AG09319 (cell line): ENCODE measurements at places on chromosomes 11 and 22.

DNA sequence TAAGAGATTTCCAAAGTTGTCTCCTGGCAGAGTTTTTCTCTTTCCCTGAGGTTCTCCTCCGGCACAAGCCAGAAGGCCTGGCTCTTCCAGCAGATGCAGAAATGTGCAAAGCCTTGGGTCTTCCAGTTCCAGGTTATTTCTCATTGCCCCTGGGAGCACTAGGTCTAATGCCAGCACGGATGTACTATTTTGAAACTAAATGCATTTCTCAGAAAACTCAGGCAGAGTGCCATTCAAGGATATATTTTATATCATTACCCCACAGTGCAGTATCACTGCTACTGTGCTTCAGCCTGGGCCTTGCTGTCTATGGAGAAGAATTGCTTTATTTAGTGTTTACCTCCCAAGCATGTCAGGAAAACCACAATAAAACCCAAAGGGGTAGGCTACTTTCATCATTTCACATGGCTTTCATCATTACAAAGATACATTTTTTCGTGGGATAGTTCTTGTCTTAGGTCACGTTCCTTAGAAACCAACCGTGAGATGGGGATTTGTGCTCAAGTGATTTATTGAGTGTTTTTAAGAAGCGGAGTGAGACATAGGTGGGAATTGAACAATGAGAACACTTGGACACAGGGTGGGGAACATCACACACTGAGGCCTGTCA is 22.4 kb upstream of the FZD4 start:
- no peak for DNase-seq

DNA sequence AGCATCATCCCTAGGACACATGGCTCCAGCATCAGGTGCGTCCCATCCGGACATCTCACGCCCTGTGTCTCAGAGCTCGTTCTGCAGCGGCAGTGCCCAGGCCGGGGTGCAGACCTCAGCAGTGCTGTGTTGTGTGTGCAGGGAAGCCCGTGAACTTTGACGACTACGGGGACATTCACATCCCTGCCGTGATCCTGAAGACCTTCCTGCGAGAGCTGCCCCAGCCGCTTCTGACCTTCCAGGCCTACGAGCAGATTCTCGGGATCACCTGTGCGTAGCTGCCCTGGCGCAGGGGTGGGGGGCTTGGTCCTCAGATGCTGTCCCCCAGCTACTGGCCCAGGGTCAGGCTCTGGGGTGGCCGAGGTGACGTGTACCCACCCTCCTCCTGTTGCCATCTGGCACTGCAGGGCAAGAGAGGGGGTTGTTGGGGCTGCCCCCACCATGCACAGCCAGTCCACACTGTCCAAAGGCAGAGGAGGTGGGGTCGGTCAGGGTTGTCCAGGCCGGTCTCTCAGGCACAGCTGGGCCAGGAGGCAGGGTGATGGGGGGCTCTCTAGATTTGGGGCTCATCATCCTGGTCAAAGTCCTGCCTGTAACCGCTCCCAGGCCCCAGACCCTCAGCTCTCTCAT is 96.5 kb downstream of the ARHGAP8 start:
- no peak for DNase-seq

GRCh38 chr22:24806663-24807001 is 621 bp downstream of the SGSM1 start:
- DNase-seq: no peak

- no peak for DNase-seq
These were observed 32.8 kb downstream of the ARHGAP20 start for GRCh38 chr11:110679323-110679975.

- no peak for DNase-seq
These were observed 86.8 kb upstream of the TP53I11 start for GRCh38 chr11:45037434-45038005.

DNA sequence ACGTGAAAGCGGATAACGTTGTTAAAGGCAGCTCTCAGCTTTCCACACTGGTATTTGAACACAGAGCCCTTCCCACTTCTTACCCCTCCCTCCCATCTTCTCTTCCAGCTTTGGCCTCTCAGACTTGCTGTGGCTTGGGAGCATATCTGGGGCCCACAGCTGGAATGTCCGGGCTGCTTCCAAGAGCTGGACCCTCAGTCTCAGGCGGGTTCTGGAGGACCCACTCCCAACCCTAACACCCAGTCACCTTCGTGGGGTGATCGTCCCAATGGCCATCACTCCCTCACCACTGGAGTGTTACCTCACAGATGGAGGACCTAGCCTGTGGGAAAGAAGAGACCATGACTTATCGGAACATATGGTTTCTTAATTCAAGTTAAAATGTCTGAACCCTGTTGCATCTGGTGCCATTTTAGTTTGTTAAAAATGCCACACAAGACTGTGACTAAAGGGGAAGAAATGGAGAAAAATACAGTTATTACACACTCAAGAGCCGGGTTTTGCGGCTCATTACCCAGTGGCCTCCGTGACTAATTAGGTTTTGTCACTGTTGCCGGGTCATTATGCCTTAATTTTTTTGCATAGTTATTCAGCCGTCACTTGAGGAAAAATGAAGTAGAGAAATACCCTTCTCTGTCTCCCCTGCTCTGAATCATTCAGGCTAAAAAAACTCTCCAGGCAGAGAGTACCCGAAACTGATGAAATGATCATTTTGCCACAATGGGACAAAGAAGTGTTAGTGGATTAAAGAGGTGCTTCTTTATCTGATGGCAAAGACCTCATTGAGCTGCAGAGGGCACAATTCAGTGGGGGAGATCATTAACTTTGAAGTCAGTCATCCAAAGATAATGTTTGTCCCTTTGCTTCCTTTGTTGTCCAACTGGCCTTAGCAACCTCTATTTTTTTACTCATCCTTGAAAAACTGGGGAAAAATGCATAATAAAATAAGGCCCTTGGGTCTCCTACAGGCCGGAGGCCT is 87.2 kb upstream of the HTATIP2 start:
- no peak for DNase-seq

- no peak for DNase-seq
These were observed 105.8 kb downstream of the KCNQ1 start for GRCh38 chr11:2550606-2550970.

DNA sequence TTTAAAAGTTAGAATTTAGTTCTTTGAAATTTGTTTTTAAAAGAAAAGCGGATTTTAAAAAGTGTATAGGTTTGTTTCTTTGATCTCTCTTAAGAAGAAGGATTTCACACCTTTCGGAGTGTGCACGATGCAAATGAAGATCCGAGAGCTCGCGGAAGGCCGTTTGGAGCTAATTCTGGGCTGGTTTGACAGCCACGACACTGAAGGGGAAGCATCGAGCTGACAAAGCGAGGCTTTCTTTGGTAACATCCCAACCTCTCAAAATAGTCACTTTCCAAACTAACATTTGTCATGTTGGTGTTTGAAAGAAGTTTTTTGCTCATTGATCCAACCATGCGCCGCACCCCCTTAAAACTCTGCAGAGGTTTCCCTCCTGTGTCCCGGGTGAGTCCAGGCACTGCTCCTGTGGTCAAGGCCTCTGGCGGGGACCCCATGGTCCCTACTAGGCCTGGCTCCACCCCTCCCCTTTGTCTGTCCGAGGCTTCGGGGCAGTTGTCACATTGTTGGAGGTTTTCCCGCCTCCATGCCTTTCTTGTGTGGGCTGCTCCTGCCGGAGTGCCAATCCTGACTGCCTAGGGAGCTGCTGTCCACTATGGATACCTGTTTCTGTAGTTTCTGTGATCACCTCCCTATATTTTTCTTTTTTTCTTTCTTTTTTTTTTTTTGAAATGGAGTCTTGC is 39.7 kb downstream of the MPPED1 start:
- no peak for DNase-seq

DNA sequence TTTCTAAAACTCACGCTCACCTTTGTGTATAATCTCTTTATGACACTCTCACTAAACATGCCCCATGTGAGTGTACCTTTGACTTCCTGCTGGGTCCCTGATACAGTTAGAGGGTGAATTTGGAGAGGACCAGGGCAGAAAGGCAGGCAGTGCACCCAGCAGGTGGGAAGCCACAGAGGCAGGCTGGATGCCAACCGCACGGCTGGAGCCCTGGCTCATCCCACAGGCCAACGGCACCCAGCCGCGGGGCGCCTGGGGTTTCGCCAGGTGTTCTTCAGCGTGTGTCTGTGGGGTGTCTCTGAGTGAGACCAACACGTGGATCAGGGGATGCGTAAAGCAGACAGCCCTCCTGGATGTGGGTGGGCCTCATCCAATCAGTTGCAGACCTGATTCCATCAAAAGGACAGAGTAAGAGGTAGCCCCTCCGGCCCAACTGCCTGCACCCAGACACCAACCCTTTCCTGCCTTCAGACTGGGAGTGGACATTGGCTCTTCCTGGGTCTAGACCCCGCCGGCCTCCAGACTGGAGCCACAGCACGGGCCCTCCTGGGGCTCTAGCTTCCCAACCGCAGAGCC is 51.6 kb downstream of the DHCR7 start:
- no peak for DNase-seq

GRCh38 chr11:34316347-34317035 is 41.3 kb downstream of the ABTB2 start:
- no peak for DNase-seq

GRCh38 chr11:70251659-70252321 is 18.7 kb upstream of the PPFIA1 start:
- no peak for DNase-seq

DNA sequence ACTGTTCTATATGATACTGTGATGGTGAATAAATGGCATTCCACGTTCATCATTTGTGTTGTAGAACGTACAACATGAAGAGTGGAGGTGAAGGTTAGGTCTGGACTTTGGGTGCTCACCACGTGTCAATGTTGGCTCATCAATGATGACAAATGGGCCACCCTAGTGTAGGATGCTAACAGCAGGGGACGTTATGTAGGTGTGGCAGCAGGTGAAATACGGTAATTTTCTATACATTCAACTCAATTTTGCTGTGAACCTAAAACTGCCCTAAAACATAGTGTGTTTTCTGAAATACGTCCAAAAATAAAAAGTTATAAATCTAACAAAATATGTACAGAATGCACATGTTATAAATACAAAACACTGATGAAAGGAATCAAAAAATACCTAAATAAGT is 6.2 kb downstream of the KRTAP5-6 start:
- no peak for DNase-seq

DNA sequence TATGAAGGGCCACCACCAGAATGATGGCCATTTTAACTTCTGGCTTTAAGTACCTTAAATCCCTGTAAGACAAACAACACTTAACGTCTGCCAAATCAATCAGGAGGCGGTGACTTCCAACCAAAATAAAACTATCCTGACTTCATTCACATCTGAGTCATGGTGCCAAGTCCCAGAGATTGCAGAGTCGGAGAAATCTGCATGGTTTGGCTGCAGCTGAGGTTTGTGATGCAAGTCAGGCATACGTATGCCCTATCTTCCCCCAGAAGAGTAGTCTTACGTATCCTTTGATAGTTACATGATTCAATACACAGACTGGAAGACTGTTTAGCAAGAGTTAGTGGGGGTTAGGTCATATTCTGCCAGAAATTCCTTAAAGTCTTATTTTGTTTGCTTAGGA is 1.7 kb upstream of the GAB2 start:
- DNase-seq: peak; percentile 89

- DNase-seq: no peak
These were observed 301.1 kb downstream of the GUCY1A2 start for GRCh38 chr11:106717222-106717621.

- DNase-seq: no peak
These were observed 1342.2 kb downstream of the BRD1 start for GRCh38 chr22:48485149-48486133.

GRCh38 chr11:111120161-111120560 is 125.4 kb upstream of the POU2AF2 start:
- DNase-seq: no peak

- no peak for DNase-seq
These were observed 70.4 kb upstream of the MTMR2 start for GRCh38 chr11:95994329-95994728.

GRCh38 chr11:116544721-116545120 is 228.1 kb downstream of the BUD13 start:
- DNase-seq: no peak

DNA sequence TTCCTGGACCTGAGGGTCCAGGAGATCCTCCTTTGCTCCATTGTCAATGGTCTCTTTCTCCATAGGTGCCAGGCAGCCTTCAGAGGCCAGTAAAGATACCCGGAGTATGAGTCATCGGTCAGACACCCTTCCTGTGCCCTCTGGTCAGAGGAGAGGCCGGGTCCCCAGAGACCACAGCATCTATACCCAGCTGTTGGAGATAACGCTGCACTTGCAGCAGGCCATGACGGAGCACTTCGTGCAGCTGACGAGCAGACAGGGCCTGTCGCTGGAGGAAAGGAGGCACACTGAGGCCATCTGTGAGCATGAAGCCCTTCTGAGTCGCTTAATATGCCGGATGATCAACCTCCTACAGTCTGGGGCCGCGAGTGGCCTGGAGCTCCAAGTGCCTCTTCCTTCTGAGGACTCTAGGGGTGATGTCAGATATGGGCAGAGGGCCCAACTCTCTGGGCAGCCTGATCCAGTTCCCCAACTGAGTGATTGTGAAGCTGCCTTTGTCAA is at the start of gene ACCSL:
ACCSL (plus strand) TSS at position 51 of the 501 bp plus-strand sequence; CDS start at position 107, 56 bp downstream.
- no peak for DNase-seq

GRCh38 chr22:40432625-40433024 is 62.2 kb downstream of the SGSM3 start:
- DNase-seq: no peak

GRCh38 chr11:72682858-72683243 is 8.6 kb upstream of the PDE2A start:
- no peak for DNase-seq

GRCh38 chr11:71451596-71452198 is 1.3 kb upstream of the NADSYN1 start:
- DNase-seq: no peak

DNA sequence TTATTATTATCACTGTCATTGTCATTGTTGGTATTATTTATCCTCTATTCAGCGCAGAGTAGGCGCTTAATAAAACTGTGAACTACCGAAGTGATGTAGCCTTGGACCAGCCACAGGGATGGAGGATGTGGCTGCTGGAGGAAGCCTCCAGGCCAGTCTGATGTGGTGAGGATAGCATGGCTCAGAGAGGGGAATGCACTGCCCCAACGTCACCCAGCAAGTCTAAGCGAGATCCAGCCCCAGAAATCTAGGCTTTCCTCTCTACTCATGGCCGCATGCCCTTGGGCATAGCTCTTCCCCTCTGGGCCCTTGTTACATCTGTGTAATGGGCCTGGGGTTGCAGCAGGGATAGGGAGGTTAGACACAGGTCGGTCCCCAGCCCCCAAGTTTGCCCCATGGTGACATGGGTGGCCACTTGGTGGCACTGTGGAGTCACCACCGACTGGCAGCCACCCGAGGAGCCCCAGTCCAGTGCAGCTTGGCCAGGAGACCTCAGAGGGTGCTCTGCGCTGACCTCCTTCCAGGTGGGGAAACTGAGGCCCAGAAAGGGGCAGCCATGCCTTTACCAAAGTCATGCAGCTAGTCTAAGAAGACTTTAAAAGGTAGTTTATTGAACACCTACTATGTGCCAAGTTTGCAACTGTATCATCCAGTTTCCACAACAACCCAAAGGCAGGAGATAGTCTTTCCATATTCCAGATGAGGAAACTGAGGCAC is 395.7 kb downstream of the MN1 start:
- DNase-seq: no peak

DNA sequence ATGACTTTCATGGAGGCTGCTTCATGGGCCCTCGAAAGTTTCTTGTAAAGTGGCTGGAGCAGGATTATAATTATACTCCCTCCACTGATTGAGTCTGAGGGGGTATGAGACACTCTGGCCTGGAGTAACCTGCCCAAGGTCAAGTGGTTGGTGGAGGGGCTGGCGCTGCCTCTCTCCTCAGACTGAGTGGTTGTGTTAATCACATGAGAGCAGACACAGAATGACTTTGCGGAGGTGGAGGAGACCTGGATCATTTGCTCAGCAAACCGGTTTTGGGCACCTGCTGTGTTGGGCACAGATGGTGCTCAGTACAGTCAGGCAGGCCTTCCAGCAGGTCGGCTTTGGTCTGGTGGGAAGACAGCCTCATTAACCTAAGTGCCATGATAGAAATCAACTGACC is 11.8 kb downstream of the BCR start:
- no peak for DNase-seq
